ENCODE measurements at places on chromosomes 16 and 17.
A peak's percentile ranks its signal among the peaks of the same experiment; 100 is the strongest.

DNA sequence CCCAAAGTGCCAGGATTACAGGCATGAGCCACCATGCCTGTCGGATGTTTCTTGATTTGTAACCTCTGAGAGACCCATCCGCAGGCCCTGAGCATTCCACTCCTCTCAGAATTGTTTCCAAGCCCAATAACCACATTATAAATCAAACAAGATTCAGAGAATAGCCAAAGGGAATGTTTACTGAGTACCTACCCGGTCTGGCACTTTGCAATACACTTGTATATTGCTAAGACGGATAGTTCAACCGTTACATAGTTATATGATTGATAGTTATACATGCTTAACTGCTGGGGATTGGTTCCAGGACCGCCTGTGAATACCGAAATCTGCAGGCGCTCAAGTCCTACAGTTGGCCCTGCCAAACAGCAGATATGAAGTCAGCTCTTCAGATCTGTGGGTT lies 3.0 kb upstream of the KAT8 start:
- DNase-seq, result no peak

- DNase-seq, result no peak
These were observed 239.4 kb downstream of the MRTFB start for GRCh38 chr16:14310519-14310991.

- peak; percentile 93 for DNase-seq
These were observed 49.3 kb downstream of the CMIP start for GRCh38 chr16:81493755-81494433.

DNA sequence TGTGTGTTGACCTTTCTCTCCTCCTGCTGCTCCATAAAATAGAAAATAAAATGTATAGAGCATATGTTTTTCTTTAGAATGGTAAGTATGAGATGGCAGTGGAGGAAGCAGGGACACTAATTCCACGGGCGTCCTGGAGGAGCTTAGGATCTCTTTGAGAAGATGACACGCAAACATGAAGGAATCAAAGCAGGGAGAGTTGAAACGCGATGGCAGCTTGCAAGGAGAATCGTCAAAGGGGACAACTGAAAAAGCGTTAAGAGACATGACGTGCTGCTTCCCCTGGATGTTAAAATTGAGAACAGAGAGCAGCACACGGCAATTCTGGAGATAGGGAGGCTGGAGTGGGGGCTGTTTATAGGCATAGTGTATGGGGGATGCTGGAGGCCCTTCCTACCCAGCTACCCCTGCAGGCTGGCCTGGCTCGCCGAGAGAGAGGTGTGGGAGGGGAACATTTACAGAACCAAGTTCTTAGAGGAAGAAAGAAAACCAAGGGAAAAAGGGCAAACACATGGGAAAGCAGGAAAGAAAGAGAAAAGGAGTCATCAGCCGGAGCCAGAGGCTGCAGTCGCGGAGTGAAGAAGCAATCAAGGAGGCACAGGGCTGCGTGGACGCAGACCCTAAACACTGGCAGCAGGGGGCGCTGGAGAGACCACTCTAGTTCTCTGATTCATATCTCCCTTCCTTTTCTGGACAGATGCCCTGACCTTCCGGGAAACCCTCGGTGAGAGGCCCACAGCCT lies 55.8 kb downstream of the MYH13 start:
- no peak for DNase-seq

DNA sequence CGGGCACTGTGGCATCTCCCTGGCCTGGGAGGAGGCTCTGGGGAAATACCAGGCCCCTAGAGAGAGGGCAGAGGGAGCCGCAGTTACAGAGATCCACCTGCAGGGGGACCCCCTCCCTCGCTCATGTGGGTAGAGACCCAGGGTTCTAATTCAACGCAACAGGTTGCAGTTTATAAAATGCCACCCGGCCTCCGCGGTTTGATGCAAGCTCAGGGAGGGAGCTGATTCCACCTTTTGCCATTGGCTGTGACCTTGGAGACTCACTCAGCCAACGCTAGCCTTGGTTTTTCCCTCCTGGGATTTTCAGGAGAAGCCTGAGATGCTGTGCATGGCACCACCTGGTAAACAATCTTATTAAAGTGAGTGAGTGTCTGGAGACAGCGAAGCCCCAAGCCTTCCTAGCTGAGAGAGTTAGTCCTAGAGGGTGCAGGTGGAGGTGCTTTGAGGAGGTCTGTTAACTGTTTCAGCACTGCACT lies 12.1 kb downstream of the TTLL6 start:
- DNase-seq, result peak; percentile 81

DNA sequence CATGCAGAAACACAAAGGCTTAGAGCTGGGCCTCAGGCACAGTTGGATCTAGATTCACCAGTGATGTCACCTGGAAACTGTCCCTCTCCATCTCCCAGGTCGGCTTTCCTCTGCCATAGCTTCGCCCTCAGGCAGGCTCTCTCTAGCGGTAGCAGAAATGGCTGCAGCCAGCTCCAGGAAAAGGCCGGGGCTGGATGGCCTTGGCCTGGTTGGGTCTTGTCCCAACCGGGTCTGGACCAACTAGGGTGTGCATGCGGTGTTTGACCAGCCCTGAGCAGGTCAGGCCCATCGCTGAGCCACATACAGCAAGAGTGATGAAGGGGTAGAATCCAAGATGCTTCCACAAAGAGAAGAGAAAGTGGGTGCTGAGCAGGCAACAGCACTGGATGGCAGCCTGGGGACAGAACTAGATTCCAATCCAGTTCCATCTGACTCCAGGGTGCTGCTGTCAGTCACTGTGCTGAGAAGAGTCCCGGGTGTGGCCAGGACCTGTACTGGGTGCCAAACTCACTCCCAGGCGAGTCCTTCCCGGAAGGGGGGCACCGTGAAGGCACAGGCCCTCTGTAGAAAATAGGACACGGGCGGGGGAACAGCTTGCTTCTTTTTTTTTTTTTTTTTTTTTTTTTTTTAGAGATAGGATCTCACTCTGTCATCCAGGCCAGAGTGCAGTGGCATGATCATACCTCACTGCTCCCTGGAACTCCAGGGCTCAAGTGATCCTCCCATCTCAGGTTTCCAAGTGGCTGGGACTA lies 51.8 kb downstream of the SOCS3 start:
- no peak for DNase-seq

DNA sequence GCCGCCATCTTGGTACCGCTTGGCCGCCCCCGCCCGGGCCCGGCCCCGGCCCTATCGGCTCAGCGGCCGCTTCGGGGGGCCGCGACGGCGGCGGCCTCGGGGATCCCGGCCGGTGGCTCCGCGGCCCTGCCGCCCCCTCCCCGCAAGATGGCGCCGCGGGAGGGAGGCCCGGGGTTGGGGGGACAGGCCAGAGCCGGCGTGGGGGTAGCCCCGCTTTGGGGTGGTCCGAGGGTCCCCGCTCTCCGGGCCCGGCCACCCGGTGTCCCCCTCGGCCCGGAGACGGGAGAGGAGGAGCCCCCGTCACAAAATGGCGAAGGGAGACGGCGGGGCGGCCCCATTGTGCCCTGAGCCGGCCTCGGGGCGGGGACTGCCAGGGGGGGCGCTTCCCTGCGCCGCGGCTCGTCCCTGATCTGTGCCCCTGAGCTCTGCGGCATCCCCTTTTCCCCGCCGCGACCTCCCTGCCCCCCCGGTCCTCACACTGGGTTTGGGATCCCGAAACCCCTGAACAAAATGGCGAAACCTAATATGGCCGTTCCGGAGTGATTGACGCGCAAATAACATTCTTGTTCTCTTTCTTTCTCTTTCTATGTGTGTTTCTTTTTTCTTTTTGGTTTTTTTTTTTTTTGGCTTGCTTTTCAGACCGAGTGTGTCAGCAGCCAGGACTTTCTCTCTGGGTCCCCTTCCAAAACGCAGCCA lies 986 bp downstream of the HAPSTR1 start:
- peak; percentile 18 for DNase-seq

GRCh38 chr17:29588562-29589411 lies 661 bp downstream of the GIT1 start:
- no peak for DNase-seq

DNA sequence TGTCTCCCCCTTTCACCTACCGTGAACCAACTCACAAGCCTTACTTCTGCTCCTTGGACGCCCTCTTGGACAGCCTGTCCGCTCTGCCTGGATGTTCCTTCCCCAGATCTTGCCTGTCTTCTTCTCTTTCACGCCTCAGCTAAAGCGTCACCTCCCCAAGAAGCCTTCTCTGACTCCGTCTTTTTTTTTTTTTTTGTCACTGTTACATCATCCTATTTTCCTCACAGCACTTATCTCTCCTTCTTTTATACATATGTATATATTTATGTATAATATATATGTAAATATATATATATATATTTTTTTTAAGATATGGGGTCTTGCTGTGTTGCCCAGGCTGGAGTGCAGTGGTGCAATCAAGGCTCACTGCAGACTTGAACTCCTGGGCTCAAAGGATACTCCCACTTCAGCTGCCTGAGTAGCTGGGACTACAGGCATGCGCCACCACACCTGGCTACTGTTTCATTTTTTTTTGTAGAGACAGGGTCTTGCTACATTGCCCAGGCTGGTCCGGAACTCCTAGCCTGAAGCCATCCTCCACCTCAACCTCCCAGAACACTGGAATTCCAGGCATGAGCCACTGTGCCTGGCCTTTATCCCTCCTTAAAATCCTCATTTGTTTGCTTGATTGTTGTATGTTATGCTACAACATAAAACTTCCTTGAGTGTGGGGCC lies 16.5 kb upstream of the AKTIP start:
- DNase-seq, result no peak

- no peak for DNase-seq
These were observed 50.7 kb downstream of the FOXK2 start for GRCh38 chr17:82570277-82570676.

DNA sequence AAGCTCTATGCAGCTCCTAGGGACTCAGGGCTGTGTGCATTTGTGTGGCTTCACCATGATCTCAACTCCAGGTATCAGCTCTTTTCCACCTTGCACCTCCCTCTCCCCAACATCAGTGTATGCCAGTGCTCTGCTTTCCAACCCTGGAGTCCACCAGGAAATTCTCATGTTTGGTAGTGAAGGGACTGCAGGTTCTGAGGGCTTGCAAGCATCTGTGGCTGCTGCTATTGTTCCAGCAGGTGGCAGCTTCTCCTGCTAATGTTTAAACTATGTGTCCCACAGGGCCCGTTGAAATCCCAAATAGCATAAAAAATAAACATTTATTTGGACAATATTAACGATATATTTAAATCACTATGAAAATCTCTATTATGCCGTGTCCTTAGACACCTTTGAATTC lies 82.0 kb downstream of the RGS9 start:
- DNase-seq, result no peak

GRCh38 chr16:86566601-86566965 lies at the start of gene FOXC2:
TSS of gene FOXC2 (plus strand) at chr16:86566829. CDS start at chr16:86567336, 507 bp downstream.
- peak; percentile 89 for DNase-seq

- no peak for DNase-seq
These were observed 425.1 kb downstream of the UTP18 start for GRCh38 chr17:51685287-51685909.

Measured in RWPE1 (cell line).